ENCODE measurements at places on chromosomes 7 and 10. TPM values are rescaled to one million over a fixed set of nuclear protein-coding genes. Genes with fewer than 3 reads are reported as not detected.

Gene NPY4R
- 0.07 TPM for total RNA-seq

Gene LBX1
- total RNA-seq = not detected

Gene TAF3
- 1.9 TPM for total RNA-seq

Gene PHTF2
- 41.4 TPM for total RNA-seq

Gene CD36
- total RNA-seq = 1,000 TPM

Data from smooth muscle cell of the pulmonary artery (primary cell).